ENCODE measurements at places on chromosomes 6 and 20.

DNA sequence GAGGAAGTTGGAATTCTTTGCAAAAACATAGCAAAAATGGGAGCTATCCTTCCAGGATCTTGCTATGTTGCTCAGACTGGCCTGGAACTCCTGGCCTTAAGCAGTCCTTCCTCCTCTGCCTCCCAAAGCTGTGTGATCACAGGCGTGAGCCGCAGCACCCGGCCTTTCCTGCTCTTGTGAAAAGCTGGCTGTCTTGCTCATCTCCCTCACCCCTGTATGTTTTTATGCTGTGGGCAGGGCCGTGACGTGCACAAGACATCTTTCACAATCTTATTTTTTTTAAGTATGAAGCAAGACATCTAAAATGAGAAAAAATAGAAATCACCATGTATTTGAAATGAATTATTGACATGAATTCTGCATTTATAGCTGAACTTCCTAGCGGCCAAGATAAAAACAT is 110.4 kb downstream of the SAMD5 start:
- DNase-seq = no peak

GRCh38 chr6:46174904-46175303 is 4.1 kb upstream of the ENPP5 start:
- DNase-seq = no peak

DNA sequence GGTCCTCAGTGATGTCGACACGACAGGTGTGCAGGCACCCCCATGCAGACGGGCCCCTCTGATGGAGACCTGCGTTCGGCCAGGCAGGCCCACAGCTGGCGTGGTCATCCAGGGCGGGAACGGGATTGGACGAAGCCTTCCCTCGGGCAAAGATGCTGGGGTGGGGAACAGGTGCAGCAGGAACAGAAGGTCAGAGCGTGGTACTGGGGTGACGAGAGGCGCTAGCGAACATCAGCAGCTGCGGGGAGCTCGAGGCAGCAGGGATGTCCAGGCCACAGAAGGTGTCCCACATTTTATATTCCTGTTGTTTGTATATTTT is 96.2 kb downstream of the SLC22A23 start:
- DNase-seq = no peak

DNA sequence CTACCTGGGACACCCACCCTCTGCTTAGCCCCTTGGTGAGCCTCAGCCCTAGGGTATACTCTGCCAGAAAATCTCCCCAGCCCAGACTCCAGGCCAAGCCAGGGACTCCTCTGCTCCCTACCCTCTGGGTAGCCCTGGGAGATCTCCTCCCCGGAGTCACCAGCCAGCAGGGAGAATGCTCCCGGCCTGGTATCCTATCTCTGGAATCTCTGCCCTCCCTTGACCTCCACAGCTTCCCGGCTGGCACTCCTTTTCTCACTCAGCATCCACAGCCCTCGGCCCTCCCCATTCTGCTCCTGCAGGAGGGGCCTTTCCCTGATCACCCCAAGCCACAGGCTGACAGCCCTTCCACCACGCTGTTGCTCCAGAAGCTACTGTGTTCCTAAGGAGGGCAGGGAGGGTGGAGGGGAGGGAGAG is 22.6 kb downstream of the NOL4L start:
- DNase-seq = no peak

GRCh38 chr6:33797626-33798342 is 6.0 kb downstream of the MLN start:
- DNase-seq = no peak

- DNase-seq = no peak
These were observed at the start of gene GMPR for GRCh38 chr6:16238057-16238962. Gene GMPR, plus strand, starts transcription at chr6:16238587. Its CDS starts 107 bp downstream, at chr6:16238694.

DNA sequence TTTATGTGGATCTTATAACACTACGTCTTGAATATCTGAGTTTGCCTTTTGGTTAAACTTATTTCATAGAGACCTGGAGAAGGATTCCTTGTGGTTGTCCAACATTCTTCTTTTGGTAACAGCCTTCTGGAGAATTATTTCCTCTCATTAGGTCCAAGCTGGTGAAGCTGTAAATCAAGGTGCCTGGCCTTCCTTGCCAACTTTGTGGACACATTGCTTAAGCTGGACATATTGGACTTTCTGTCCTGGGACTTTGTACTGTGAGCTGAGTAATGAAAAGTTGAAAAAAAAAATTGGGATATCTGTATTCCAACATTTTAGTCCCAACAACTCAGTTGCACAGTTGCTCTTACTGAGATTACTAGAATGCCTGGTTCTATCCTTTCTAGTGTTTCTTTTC is 186.2 kb downstream of the HAO1 start:
- DNase-seq = no peak

DNA sequence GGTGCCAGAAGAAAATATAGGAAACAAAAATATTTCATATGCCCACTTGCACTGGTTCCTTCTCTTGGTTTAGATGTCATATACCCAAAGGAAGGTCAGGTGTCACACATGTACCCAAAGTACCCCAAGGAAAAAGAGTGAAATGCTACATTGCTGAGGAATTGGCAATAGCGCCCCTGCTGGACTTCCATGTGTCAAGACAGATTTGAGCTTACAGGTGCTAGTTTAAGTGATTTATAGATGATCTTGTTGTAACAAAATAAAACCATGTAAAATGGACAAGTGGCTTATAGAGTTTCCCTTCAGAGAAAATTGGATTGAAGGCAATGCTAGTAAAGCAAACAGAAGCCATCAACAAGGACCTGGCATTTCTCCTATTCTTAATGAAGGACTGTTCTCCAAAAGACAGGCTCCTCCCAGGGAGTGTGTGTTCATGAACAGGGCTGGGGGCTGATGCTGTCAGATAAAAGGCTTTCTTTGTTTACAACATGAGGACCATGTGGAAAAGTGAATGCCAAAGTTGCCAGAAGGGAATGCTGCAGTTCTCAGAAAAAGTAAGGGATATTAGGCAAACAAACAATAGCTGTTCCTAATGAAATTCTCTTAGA is 64.3 kb upstream of the PAK5 start:
- no peak for DNase-seq

- DNase-seq = no peak
These were observed 29.2 kb downstream of the OSBPL2 start for GRCh38 chr20:62267543-62267942.

DNA sequence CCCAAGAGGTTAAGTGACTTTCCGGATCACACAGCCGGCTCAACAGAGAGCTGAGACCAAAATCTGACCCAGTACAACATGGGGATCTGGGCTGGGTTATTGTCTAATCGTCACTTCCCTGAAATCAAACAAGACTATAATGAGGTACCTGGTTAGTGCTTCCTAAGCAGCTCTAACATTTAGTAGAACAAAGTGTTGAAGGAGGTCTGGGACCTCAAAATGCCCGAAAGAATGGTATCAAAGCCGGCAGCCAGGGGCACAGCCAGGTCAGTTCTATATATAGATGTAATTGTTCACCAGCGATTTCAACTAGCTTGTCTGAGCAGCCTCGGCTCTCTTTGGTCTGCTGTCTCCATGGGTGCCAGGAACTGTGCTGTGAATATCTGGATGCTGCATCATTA is 245.5 kb upstream of the ECI2 start:
- DNase-seq = no peak

DNA sequence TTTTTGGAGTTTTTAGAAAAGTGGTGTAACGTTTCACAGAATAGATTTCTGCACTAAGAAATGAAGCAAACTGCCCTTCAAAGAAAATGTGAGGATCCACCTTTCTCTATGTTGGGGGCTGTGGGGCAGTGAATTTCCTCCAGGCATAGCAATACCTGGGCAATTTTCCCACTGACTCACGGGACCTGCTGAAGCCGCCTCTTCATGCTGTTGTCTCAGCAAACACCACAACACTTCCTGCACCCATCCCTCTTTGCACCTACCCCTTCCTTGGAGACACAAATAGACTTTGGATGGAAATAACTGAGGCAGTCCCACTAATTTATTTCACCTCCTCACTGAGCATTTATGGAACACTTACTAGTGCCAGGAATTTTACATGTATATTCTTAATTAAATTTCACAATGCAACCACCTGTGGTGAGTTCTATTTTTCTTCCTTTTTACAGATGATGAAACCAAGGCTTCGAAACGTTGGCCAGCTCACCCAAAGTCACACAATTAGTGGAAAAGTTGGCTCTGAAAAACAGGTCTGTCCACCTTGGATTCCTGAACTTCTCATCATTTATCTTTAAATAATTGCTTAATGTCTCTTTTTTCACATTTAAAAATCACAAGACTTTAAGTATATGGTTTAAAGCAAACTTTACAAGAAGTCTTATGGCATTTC is 17.2 kb upstream of the ADGRF1 start:
- DNase-seq = no peak

- no peak for DNase-seq
These were observed 272.6 kb downstream of the TSHZ2 start for GRCh38 chr20:53244711-53245110.

- DNase-seq = no peak
These were observed 42.7 kb downstream of the SASH1 start for GRCh38 chr6:148385379-148385778.

GRCh38 chr6:56756791-56757587 is 114.3 kb upstream of the DST start:
- no peak for DNase-seq

DNA sequence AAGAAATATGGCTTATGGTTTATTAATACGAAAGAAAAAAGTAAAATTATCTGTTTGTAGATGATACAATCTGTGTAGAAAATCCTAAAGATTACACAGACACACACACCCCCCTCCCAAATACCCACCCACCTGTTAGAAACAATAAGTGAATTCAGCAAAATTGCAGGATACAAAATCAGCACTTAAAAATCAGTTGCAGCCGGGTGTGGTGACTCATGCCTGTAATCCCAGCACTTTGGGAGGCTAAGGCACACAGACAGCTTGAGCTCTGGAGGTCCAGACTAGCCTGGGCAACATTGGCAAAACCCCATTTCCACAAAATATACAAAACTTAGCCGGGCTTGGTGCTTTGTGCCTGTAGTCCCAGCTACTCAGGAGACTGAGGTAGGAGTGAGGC is 42.3 kb downstream of the NINL start:
- DNase-seq = no peak

DNA sequence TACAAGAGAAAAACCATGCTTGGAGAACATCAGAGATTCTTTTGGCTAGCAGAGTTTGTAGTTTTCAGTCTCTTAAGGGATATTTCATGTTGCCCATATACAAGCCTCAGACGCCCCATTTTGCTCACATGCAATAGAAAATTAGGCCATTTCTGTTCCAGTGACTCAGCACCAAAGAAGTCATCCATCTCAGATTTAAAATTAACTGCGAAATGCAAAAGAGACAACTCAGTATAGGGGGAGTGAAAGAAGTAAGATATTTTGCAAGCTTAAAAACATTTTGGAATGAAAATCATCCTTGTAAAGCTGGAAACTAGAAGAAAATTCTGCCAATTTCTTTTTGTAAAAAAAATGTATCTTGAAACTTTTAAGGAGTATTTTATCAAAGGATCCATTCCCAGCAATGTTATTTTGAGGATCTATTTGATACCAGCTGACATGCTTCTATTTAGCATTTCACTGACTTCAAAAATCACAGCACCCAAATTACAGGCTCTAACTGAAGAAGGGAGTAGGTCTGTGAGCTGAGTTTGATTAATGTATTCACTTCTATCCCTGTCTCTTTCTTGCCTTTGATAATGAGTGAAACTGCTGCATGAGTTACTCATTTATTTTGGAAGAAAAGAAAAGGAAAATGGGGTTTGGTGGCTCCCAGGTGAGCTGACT is 223.7 kb upstream of the SULF2 start:
- no peak for DNase-seq

DNA sequence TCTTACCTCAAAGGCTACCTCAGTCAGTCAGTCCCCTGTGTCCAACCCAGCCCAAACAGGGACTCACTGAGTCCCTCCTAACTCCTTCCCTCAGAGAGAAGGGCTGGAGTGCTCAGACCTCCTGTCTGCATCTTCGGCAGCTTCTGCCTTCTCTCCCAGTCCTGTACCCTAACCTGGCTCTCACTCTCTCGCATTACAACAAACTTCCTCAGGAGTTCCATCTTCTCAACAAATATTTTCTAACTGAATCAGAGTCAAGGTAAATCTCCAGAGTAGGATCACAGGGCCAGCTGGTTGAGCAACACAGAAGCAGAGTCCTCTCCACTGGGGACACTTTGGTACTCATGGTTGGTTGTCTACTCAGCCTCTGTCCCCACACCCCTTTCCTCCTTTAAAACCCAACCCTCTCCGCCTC is 92.3 kb downstream of the MRPL14 start:
- DNase-seq = no peak

DNA sequence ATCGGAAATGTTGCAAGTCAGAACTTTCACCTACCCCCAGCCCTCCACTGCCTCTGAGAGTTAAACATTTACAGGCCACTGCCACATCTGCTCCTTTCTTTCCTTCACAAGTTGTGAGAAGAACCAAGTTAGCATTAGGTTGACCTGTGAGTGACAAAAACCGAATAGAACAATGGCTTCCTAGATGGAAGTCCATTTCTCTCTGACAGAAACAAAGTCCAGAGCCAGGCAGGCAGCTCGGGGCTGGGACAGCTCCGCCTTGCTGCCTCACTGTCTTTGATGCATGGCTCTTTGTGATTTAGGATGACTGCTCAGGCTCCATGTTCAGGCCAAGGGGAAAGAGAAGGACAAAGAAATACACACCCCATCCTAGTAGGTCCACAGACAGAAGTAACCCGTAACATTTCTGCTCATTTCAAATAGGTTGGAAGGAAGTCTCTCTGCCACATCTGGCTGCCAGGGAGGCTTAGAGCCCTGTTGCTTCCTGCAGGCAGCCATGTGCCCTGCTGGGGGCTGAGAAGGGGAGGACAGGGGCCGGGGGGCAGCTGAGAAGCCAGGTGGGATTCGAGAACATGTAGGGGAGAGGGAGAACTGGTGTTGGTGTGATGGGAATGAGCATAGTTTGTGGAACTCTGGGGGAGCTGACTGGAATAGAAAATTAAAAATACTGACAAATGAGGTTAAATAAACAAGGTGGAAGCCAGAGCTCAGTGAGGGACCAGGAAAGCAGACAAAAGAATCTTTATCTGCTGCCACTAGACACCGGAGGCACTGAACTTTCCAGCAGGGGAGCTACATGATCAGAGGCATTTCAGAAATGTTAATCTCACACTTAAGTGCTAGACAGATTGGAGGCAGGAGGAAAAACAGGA is 19.5 kb upstream of the IER3 start:
- peak; percentile 66 for DNase-seq

- no peak for DNase-seq
These were observed 142.6 kb upstream of the HMGN3 start for GRCh38 chr6:79377047-79377446.

DNA sequence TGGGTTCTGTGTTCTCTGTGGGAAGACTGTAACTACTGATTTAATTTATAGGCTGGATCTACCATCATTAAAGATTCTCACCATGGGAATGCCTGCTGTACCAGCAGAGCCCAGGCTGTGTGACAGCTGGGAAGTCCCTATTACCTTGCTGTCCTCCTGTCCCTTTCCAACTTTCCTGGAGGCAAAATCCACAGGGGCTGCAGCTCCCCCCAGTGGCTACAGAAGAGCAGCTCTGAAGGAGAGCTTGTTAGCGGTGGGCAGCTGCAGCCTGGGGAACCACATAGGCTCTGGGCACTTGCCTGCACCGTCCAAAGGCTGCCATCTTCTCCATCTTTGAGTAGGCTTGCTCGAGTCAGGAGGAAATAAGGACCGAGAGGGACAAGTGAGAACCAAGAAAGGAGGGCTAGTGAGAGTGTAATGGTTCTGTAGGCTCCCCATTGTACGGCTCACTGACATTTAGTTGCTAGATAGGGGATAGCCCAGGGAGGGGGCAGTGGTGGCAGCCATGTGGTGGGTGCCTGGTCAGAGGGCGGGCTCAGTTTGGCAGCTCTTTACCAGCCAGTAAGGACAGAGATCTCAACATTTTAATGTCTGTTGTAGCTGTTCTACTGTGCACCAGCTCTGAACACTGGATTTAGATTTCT is 155.1 kb upstream of the MLIP start:
- DNase-seq = peak; percentile 8

- DNase-seq = no peak
These were observed 478.8 kb downstream of the CD83 start for GRCh38 chr6:14596410-14596809.

GRCh38 chr6:7899101-7899888 is 11.3 kb downstream of the TXNDC5 start:
- DNase-seq = no peak

Measured in GM12878 (cell line).